KBM-7 (cell line): ENCODE measurements at places on chromosomes 2 and 18.

DNA sequence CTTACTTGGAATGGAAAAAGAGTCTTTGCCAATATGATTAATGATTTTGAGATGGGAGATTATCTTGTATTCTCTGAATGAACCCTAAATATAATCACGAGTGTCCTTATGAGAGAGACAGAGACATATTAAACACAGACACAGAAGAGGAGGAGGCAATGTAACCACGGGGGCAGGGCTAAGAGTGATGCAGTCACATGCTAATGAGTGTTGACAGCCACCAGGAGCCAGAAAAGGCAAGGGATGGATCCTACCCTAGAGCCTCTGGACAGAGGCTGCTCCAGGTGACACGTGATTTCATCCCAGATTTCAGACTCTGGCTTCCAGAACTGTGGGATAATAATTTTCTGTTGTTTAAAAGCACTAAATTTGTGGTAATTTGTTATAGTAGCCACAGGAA is 679.6 kb downstream of the MBD2 start:
- DNase-seq, result no peak

- no peak for DNase-seq
Observed at GRCh38 chr2:38262069-38262871, 114.8 kb downstream of the ATL2 start.

DNA sequence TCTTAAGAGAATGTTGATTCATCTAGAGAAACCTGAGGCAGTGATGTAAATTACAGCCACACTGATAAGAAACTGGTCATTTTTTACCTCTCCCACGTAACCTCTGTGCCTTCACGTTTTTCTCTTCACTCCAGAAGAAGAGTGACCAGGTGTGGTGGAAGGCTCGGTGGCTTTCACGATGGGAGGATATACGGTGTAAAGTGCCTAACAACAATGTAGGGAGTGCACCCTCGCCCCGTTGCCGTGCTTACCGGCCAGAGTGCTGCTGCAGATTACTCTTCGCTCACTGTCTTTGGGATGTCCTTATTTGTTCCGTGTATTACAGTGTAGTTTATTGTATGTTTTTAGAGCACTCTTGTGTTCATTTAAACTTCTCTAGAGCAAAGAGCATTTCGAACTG is 46.5 kb downstream of the NCK2 start:
- no peak for DNase-seq

DNA sequence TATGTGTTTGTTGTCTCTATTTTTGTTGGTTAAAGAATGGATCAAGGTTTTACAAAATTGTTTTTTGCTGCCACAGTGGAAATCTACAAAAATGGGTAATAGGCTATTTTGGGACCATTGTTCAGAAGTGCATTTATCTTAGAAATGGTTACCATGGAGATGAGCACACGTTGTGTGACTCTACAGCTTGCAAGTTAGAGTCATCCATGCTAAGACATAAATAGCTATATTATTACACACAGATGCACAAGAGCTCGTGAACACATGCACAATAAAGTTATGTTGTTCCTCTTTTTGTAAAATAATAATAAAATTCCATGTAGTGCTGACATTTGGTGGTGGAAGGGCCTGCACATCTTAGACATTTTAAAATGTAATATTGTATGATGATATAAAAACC is 15.5 kb upstream of the DUSP19 start:
- DNase-seq, result peak; percentile 24

- DNase-seq, result no peak
Observed at GRCh38 chr2:239118675-239119211, 270.9 kb downstream of the TWIST2 start.

- no peak for DNase-seq
Observed at GRCh38 chr2:122639711-122640110, 884.3 kb downstream of the TSN start.

DNA sequence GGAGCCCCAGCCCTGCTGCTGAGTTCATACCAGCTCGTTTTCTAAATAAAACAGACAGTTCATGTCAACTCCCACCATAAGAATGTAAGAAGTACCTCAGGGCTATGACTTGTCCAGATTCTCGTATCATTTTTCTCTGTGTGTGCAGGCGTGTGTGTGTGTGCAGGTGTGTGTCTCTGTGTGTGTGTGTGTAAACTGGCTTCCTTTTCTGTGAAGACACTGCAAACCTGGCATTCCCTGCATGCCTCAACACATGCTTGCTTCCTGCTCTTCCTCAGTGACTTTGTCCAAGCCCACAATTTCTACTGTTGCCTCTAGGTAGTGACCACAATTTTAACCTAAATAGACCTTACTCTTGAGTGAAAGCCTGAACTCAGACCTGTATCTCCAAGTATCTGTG is 879.0 kb downstream of the SLC4A3 start:
- DNase-seq, result no peak

DNA sequence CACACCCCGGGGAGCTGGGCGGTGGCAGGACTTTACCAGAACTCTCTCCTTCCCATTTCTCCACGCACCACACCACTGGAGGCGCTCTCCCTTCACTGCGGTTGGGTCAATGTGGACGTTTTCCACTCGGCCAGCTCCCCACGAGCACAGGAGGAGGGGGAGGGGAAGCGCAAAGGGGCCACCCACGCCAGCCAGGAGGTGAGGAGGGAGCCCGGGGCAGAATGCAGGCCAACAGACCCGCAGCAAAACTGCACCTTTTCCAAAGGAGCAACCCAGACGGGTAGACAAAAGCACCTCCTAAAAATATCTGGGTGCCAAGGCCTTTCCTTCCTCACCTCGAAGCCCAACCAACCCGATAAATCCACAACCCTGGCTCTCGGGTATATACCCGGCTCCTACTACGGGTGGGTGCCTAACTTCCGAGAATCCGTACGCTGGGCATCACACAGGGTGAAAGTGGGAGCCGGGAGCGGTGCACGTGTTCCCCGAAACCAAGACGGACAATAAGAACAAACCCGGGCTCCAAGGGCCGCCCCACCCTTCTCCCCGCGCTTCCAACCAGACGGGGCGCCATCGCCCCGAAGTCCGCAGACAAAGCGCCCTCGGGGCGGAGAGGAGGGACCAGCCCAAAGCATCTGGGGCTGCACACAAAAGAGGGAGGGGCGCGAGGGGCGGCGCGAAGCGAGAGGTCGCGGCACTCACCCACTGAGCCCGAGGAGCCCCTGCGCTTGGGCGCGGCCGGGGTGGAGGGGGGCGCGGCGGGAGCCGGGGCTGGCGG is 1.0 kb downstream of the RTN4 start:
- peak; percentile 81 for DNase-seq

DNA sequence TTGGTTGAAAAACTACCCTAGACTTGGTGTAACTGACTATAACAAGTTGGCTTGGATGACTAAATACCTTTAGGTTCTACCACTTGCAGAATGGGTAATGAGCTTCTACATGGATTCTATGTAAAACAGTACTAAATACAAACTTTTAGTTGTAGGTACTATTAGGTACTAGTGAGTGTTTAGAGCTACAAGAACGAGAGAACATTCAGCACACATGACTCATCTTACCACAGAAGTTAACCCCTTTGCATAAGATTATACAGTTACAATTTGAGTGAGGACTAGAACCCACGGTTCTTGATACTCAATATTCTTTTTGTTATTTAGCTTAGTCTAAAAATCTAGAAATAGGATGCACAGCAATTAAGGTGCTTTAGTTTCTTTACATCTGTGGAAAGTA is 101.7 kb upstream of the TFCP2L1 start:
- DNase-seq, result no peak

GRCh38 chr2:60573251-60573650 is 19.8 kb upstream of the BCL11A start:
- DNase-seq, result no peak

- no peak for DNase-seq
Observed at GRCh38 chr2:21633911-21634310, 510.1 kb downstream of the TDRD15 start.

DNA sequence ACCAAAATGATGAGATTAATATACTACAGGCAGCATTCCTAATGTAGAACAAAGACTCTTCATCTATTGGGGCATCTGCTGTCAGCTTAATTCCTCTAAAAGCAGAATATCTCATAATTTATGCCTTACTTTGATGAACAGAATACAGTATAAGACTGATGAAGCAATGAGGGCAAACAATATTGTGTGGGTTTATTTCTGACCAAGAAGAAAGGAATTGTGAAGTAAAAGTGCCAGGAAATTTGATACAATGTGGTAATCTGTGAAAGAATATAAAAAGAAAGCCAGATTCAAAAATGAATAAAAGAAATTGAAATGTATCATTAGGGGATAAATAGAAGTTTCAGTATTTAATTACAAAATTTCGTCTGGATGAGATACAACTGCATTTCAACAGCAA is 78.8 kb upstream of the TTC21B start:
- no peak for DNase-seq

- DNase-seq, result no peak
Observed at GRCh38 chr2:204110751-204111516, 174.4 kb downstream of the ICOS start.

DNA sequence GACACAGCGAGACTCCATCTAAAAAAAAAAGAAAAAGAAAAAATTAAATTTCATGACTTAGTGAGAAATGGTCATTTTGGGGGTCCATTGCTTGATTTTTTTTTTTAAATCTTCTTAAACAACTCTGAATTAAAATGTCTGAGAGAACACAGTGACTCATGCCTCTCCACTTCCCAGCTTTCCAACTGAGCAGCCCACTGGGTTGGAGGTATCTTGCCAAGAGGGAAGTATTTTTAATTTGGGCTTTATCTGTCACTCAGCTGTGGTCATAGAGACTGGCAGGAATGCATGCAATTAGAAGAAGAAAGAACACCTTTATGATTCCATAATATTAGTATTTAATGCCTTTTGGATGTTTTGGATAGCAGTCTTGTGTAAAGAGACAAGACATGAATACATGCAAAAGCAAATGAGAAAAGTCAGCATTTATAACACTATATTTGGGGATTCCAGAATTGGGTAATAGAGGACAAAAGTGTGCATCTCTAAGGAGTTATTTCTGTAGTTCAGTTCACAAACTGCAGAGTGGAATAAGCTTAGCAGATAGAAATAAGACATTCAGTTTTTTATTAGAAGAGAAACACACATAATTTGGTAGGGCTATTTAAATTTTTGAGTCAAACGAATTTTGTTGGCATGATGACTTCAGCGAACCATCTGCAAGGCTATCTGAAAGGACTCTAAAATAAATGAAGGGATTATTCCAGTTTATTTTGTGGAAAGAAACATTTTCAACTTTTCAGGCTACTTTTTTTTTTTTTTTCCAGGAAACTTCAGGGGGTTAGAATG is 254.8 kb downstream of the TGIF1 start:
- DNase-seq, result no peak

DNA sequence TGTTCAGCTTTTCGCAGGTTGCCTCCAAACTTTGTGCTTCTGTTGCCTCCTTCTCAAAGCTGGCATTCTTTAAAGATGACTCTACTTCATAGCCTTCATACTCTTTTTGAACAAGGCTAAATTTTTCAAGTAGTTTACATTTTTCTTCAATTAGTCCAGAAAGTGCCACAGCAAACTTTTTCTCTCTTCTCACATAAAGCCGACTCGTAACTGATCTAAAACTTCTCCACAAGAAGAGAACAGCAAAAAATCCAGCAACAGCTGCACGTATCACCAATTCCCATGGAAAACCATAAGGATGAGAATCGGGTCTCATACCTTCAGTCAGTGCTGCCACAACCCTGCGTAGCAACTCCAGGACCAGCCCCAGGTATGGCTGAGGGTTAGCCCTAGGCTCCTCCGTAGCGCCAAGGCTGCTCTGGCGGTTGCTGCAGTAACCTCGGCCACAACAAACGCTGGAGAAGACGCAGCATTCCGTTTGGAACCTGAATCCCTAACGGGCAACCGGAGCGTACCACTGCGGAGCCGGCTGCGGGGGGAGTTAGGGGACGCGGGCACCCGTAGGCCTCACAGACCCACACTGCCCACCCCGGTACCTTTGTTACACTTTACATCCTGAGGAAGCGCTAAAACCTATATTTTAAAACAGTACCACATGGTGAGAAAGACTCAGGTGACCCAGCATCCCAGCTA is at the start of gene CTAGE1:
CTAGE1 (minus strand) TSS at position 420 of the 693 bp plus-strand sequence; CDS start at position 316, 104 bp downstream.
- no peak for DNase-seq

- no peak for DNase-seq
Observed at GRCh38 chr18:38923540-38923939, 1357.9 kb upstream of the CELF4 start.

- peak; percentile 35 for DNase-seq
Observed at GRCh38 chr2:29841386-29842004, 79.9 kb downstream of the ALK start.

DNA sequence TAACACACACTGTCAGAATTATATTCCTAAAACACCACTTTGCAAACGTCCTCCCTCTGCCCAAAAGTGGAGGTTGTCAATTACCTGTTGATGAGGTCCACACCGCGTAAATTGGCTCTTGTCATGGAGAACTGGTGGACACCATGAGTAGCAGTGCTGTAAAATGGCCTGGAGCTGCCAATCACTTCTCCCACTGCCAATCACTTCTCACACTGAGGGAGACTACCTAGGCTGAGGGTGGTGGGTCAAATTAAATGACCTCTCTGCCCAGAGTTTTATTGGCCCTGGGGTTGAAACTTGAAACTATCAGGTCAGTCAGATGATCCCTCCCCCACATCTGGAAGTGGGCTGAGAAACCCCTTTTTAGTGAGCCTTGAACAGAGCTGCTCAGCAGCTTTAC is 89.6 kb downstream of the SOWAHC start:
- DNase-seq, result no peak

GRCh38 chr18:62611453-62612288 is 88.8 kb downstream of the ZCCHC2 start:
- no peak for DNase-seq

- peak; percentile 95 for DNase-seq
Observed at GRCh38 chr18:79645291-79645983, 34.2 kb upstream of the CTDP1 start.

DNA sequence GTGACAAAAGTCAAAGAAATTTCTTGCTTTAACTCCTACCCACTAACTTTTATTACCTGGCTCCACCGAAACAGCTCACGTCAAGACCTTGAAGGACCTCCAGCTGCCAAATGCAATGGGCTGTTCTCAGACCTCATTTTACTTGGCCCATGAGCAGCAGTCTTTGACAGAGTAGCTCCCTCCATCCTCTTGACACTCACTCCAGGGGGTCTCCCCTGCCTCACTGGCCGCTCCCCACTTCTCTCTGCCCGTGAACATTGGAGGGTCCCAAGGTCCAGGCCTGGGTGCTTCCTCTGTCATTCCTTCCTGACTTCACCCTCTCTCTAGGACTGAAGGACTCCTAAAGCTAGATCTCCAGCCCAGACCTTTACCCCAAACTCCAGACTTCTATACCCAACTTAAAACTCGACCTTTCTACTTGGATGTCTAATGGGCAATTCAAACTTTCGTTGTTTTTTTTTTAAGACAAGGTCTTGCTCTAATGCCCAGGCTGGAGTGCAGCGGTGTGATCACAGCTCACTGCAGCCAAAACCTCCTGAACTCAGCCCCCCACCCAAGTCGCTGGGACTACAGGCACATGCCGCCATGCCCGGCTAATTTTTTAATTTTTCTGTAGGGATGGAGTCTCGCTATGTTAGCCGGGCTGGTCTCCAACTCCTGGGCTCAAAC is 92.9 kb upstream of the ST3GAL5 start:
- DNase-seq, result no peak

GRCh38 chr2:189409647-189410046 is 31.6 kb upstream of the WDR75 start:
- DNase-seq, result no peak

GRCh38 chr2:225486236-225486635 is 86.7 kb downstream of the NYAP2 start:
- no peak for DNase-seq

- DNase-seq, result peak; percentile 38
Observed at GRCh38 chr2:169933124-169933711, 106.0 kb downstream of the UBR3 start.
